GM12892 (cell line): ENCODE measurements at places on chromosomes 16 and 17.
A peak's percentile ranks its signal among the peaks of the same experiment; 100 is the strongest.

DNA sequence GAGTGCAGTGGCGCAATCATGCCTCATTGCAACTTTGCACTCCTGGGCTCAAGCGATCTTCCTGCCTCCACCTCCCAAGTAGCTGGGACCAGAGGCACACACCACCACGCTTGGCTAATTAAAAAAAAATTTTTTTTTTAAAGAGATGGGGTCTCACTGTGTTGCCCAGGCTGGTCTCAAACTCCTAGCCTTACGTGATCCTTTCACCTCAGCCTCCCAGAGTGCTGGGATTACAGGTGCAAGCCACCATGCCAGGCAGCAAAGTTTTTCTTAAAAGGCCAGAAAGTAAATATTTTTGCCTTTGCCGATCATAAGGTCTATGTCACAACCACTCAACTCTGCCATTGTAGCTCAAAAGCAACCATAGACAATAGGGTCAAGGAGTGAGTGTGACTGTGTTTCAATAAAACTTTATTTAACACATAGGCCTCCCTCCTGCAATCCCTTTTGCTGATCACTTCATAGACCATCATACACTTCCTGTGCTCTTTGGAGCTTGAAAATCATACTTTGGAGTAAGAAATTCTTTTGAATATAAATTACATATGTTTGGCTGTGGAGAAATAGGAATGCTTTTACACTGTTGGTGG lies 48.6 kb downstream of the PITPNC1 start:
- DNase-seq = no peak

DNA sequence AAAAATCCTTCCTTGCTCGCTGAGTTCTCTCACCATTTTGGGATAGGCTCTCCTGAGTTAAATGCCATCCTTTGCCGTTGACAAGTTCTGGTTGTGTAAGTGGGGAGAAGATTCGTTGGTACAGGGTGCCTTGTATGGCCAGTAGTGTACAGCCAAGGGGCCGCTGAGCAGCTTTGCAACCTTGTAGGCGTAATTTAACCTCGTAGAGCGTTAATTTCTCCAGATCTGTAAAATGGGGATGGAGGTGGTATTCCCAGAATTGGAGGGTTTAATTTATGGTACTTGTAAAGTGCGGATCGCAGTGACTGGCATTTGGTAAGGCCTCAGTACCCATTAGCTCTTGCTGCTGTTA lies 1.4 kb downstream of the ARSG start:
- DNase-seq = no peak

DNA sequence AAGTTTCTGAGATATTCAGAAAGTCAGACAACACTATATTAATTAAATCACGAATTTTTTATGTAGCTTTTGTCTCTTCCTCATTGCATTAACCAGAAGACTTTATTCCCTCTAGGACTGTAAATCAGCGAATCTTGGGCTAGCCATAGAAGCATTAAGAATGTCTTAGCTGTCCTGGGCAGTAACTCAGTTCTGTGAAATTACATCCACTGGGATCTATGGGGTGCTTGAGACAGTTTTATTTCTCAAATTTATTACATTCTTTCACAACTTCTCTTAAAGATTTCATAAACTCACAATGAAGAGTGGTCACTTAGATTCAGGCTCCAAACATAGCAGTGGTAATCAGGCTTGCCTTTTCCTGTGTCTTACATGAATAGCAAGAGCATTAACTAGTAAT lies 1153.4 kb downstream of the CDH8 start:
- DNase-seq = no peak

GRCh38 chr16:88781140-88782077 lies 3.6 kb downstream of the PIEZO1 start:
- peak; percentile 69 for DNase-seq

- no peak for DNase-seq
These were observed 4.8 kb downstream of the TNP2 start for GRCh38 chr16:11264155-11264832.

DNA sequence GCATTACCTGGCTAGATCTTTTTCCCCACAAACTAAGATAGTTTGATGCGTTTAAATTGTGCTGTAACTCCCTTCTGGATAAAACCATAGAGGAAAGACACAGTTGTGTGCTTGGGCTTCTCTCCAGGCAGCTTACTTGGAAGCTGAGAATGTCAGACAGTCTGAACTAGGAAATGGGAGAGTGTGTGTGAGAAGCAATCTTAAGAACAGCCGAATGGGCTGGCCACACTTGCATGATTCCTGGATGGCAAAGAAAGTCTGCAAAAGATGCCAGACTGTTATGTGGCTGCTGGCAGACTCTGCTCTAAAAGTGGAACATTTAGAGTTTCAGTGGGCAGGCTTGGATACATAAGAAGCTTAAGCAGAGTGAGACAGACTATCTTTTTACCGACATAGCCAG lies 384.3 kb upstream of the PSMD7 start:
- DNase-seq = no peak

GRCh38 chr16:79362300-79362970 lies 238.1 kb downstream of the MAF start:
- no peak for DNase-seq

GRCh38 chr16:75578212-75578611 lies 12.0 kb downstream of the GABARAPL2 start:
- DNase-seq = no peak

DNA sequence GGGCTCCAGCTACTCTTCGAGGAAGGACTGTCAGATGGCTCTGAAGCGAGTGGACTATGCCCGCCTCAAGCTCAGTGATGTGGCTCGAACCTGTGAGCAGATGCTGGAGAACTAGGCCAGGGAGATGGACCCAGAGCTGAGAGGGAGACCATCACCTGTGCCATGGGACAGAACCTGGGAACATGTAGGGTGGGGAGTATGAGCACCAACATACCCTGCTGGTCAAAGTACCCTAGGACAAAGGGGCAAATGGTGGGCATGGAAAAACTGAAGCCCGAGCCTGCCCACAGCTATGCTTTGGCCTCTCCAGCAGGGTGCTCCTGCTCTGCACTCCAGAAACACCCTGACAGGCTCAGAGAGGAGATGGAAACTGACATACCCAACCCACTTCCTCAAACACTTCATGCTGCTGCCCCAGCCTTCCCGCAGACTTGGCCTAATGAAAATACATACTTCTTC lies 1.9 kb downstream of the MED11 start:
- no peak for DNase-seq

DNA sequence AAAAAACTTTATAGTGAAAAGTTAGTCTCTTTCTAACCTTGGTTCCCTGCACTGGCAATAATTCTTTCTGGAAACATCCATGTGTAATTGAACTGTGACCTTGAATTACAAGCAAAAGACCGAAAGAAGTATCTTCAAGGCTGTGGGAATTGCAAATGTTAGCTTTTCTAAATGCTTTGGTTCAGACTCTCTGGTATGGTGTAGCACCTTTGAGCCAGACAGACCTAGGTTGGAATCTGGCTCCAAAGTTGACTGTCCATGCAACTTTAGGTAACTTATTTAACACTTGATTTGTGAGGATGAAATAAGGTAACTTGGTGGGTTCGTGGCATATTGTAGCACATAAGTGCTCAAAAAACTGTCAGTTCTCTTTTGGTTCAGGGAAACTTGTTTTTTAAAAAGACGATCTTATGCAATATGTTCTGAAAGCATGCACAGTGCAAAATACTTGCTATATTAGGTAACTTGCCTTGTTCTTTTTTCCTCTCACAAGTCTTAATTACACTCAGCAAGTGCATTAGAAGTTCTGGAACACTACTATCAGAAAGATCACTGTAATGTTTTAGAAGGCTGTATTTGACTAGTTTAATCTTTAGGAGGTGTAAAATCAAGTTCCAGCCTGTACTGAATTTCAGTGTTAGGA lies 46.3 kb downstream of the TANGO6 start:
- no peak for DNase-seq

DNA sequence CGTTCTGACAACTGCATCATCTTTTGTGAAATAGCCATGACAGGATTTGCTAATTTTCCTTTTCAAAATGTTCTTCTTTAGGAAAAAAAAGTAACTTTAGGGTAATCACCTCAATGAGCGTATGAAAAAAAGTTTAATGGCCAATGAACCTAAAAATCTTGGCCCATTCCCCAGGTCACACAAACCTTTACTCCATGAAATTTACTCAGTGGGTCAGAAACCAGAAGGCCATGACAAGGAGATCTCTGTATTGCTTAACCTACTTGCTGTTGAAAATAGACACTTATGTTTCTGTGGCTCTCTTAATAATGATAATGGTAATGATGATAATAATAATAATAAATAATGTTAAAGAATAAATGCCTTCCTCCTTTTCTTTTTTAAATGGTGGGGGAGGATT lies 180.8 kb upstream of the IRX3 start:
- no peak for DNase-seq

- DNase-seq = no peak
These were observed 44.7 kb downstream of the ZFPM1 start for GRCh38 chr16:88497561-88498462.

- DNase-seq = no peak
These were observed 18.8 kb downstream of the STX4 start for GRCh38 chr16:31052114-31052513.

- no peak for DNase-seq
These were observed 8.3 kb upstream of the CHD3 start for GRCh38 chr17:7880076-7880868.

DNA sequence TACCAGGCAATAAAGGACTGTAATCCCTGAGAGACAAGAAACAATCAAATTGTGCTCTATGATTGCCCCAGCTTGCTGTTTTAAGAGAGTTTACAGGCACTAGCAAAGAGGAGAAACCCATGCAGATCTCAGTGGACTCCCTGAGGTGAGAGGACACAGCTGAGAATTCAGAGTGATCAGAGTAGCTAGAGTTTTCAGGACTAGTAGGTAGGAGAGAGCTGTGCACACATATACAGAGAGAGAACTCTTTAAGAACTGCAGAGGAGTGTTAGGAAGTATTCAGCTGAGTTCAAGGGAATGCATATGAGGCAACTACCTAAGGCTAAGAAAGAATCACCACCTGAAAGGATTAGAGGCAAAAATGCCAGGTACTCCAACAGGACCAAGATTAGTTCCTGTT lies 904.8 kb downstream of the CDH8 start:
- DNase-seq = no peak

DNA sequence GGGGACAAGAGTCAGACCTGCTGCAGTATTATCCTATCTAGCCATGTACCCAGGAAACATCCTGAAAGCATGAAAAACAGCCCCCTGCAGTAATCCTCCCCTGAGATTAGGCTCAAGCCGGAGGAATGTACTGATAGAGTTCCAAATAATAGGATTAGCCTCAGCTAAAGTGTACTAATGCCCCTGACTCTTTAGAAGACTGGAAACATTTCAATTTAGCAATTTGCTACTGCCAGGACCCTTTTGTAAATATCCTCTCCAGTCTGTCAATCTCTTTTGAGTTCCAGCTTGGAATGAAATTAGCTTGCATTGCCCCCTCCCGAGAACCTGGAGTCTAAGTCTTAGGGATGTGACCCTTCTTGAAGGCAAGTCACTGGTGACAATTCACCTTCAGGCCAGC lies 110.8 kb upstream of the DNAH9 start:
- DNase-seq = no peak

DNA sequence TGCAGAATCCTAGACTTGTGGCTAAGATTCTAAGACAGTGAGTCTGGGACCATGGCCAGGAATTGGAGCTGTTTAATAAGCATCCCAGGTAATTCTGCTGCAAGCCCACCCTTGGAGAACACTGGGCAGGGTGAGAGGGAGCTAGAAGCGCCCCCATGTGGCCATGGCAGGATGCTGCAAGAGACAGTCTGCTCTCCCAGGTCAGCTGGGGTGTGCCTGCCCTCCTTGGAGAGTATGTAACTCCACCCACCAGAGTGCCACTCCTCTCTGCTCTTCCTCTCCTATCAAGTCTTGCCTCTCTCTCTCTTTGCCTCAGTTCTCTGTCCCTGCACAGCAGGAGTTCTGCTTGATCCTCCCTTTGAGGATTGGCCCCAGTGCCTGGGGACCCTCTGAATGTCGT lies 14.9 kb downstream of the RCVRN start:
- DNase-seq = peak; percentile 38

DNA sequence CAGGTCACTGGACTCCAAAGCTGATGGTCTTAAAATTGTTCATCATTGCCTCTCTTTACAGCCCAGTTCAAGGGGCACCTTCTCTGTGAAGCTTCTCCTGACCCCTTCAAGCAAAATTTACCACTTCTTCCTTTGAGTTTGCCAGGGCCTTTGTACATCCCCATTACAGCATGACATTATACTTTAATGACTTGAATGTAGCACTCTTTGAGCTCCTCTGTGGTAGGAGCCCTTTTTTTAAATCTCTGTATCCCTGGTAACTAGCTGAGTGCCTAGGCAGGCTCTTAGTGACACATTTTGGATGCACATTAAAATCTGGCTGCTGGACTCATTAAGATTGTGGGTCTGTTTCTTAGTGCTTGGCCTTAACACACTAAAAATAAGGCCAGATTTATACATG lies 412.1 kb downstream of the CA10 start:
- no peak for DNase-seq

- DNase-seq = no peak
These were observed 357.9 kb upstream of the ZFHX3 start for GRCh38 chr16:73405851-73406250.

DNA sequence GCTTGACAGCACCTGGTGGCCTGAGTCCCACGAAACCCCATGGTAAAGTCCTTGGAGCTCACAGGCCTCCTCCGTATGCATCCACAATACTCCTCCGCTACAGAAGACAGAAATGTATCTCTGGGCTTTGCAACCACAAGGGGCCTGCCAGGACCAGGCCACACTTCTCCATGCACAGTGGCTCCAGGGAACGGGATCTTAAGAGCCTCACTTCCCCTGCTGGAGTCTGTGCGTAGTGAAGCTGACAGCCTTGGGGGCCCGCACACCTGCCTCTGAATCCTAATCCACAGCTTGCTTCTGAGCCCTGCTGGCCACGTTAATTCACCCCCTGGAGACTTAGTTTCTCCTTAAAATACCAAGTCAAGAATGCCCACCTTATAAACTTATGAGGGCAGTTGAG lies 125.7 kb downstream of the COPRS start:
- no peak for DNase-seq

DNA sequence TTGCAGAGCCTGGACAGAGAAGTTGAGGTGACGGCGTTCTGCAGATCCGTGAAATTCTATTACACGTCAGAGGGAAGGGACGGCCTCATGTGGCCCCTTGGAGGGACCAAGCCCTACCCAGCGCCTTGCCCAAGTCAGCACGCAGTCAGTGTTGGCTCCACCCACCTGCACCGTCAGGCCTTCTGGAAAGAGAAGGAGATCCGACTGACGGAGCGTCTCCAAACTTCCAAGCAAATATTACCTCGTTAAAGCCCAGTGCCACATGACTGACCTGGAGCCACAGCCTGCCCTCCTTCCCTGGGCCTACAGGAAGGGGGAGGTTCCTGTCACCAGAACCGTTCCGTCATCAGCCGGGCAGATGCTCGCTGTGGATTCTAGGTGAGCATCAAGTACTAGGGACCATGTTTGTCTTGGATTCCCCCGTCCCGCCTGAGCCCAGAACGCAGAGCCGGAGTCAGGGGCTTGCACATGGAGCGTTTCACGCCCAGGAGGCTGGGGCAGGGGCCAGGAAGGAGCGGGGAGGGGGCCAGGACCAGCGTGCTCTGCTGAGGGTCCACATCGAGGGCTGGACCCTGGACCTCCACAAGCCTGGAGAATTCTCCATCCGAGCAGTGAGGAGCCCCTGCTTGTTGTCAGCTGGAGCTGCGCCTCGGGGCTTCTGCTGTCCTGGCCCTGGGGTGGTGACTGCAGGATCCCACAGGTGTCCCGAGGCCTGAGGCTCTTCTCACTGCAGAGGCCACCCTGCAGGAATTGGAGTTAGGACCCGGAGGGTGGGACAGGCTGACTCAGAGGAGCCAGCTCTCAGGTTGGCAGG lies 22.6 kb upstream of the METRNL start:
- no peak for DNase-seq
